ENCODE measurements at places on chromosomes 1 and 21.

DNA sequence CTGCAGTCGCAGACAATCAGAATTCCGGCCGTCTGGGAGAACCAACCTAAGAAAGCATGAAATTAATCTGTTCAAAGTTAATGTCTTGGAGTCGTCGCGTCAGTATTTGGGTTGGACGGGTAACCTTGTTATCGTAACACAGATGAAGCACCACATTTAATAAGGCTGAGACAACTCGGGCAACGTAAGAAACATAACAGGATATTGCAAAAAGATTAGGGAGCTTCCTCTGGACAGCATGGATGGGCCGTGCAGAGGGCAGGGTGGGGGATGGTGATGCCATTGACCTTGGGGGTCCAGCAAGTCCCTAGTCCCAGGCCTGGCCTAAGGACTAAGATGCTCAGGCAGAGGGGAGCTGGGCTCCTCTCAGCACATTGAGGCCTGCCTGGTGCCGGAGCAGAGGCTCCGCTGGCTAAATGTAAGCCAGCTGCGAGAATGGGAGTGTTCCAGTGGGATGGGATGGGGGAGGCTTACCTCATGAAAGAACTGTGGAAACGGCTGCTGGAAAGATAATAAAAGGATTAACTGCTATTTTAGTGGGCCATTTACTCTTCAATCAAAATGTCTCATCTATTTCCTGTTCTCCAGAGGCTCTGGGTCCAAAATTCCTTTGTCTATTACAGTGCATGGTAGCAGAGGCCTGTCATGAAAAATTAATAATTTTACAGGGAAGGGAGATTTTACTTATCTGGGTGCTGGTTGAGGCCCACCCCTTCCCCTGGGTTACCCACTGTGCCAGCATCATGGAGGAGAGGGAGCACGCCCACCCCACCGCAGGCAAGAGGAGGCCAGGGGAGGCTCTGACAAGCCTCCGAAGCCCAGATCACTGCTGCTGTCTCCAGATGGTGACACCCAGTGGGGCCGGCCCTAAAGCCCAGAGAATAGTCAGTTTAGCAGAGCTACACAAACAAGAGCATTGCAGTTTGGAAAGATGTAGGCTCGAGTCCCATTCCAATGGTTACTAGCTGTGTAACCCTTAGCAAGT, 131.6 kb downstream of the DMRTB1 start:
- no peak for DNase-seq

DNA sequence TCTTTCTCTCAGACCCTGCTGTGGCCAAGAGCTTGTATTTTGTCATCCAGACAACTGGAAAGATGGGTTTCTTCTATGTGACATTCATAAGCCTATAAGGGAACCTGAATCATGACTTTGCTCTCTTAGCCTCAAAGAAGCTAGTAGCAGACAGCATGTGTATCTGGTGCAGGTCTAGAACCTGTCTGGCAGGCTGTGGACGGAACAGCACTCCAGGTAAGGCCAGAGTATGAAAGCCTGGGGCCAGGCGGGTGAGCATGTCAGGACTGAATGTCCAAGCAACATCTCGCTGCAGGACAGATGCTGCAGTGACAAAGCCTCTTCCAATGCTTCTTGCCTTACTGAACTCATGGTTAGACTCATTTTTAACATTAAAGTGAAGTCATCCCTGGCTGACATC, 32.8 kb downstream of the AKNAD1 start:
- DNase-seq, result no peak

DNA sequence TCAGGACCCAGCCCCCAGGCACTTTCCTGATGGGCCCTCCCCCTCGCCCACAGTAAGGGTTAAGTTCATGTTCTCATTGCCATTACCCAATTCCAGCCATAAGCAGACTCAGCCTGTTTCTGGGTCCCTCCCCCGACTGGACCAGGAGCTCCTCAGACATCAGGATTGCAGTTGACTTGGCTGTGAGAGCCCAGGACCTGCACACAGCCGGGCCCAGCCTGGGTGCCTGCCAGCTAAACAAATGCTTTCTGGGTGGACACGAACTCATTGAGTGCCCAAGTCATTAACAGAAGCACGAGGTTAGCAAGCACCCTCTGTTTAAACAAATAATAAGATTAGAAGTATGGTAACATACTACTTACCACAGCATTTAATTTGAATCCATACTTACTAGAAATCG, 147.9 kb upstream of the POU3F1 start:
- peak; percentile 74 for DNase-seq

- DNase-seq, result no peak
Observed at GRCh38 chr1:200381256-200381984, 28.4 kb downstream of the ZNF281 start.

DNA sequence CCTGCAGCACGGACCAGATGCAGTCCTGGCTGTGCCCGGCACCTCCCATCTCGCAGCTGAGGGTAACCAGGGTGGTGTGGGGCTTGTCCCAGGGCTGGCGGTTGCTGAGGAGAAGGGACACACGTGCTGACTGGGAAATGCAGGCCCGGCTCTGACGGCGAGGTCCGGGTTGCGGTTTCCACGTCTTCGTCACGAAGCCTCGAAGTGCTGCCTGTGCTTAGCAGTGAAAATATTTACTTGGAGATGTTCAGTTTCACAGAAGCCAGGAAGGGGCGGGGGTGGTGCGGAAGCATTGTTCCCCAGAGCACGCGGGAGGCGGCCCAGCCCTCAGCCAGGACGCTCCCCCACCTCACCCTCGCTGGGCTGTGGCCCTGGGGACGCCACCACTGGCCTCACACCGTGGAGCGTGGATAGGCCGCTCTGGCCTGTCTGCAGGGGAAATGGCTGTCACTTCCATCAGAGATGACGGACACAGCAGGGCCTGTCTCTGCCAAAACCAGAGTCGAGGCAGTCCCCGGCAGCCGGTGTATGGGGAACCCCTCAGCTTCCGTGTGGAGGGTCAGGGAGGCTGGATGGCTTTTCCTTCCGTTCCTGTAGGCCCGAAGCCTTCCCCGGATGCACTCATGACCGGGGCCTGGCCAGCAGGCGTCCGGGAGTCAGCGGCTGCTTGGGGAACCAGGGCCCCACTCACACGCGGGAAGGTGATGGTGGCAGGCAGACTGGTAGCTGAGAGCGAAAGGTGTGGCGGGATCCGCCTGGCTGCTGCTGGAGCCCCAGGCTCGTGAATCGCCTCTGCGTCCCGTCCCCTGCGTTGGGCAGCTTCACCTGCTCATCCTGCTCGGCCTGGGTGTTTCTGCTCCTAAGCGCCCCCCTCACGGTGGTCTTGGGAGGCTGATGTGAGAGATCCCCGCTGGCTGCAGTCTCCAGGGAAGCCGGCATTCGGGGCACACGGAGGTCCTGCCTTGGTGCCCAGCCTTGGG, 14.7 kb upstream of the POFUT2 start:
- no peak for DNase-seq

GRCh38 chr1:162353078-162353477, 23.6 kb downstream of the SPATA46 start:
- no peak for DNase-seq

- DNase-seq, result no peak
Observed at GRCh38 chr1:115506924-115507589, 134.7 kb upstream of the VANGL1 start.

- DNase-seq, result no peak
Observed at GRCh38 chr1:235918465-235918864, 51.8 kb upstream of the LYST start.
